T1000 (cell line): ENCODE measurements at places on chromosomes 13 and 19.

DNA sequence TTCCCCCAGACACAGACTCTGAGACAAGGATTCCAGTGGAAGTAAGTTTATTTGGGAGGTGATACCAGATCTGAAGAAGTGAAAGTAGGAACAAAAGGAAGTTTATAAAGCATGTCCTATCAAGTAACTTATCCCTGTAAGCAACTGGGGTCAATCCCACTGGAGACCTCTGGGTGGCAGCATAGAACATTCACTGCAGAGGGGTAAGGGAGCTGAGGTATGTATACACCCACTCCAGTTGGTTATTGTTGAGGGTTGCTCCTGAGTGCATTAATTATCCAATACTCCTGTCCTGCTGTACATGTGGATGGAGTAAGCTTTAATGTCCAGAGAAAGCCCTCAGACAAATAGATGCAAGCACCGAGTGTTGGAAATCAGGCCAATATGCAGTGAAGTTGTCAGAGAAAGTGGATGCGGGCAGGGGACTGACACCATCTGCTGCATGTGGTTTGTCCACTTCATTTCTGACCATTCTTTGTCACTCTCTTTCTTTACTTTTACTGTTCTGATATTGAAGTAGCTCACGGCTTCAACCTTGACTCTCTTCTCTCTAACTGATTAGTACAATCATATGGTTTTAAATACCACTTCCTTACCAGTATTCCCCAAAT is 46.7 kb downstream of the NOTCH3 start:
- no peak for DNase-seq

DNA sequence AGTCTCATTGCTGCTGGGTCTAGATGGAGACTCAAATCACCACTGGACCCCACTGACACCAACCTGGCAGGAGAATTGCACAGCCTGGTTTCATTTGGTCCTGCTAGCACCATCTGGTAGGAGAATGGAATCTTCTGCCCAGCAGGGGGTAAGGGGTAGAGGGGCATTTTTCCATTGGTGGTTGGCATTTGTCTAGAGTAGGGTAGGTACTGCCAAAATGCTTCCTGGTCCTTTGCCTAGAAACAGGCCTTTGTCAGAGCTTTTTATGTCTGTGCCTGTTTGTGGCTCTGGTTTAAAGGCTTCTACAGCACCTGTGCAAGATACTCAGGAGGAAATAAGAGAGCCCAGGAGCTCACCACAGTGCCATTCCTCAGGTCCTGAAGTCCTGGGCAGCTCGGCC is 121.3 kb downstream of the KCTD12 start:
- no peak for DNase-seq

GRCh38 chr13:48709213-48709612 is 55.5 kb downstream of the CYSLTR2 start:
- DNase-seq = no peak

DNA sequence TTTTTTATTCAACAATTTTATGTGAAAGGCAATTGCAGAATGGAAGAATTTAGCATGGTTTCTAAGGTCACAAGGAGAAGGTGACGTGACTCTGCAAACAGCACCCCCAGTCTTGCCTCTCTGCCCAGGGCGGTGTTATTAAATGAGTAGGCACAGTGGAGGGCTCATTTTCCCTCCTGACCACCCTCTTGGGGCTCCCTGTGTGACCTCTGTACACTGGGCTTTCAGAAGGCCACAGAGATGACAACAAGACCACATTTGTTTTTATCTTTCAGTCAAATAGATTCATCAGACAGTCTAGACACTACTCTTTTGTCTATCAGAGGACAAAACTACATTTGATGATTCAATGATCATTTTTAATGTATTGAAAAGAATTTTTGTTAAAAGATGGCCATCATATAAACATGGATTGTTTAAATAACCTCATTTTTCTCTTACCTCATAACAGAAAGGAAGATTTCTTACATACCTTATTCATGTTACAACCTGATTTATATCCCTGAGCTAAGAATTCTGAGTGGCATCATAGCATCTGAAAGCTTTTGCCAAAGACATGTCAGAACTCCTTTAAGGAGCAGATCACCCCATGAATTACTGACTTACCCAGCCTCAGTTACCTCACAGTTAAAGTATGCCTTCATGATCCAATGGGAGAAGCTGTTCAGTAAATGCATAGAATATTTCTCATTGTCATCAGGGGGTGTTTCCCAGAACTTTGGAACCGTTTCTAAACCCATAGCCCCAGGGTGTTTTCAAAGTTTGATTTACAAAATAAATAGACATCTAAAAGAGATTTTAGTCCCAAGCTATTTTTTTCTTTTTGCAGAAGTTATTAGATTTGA is 184.0 kb upstream of the RFC3 start:
- DNase-seq = no peak

DNA sequence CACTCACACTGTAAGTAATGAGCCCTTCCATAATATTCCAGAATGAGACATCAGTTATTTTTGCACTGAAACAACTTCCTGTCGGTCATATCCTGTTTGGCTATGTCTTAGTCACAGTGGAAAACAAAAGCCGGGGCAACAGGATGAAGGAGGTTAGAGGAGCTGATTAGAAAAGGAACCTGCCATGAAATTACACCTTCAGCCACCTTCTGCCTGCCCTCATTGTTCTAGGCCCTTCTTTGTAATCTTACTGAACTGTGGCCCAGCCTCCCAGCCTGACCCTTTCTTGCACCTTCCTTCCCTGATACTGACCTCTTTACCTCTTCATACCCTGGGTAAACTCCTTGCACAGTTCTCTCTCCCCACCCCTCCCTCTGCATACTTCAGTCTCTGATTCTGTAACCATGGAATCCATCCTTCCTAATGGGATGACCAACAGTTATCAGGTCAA is 67.3 kb downstream of the DOCK9 start:
- no peak for DNase-seq

GRCh38 chr19:54343868-54344267 is 4.9 kb upstream of the LILRA4 start:
- DNase-seq = no peak
